ENCODE measurements at places on chromosomes 5 and 9.

- DNase-seq = no peak
These were observed 48.2 kb upstream of the GFPT2 start for GRCh38 chr5:180401229-180401907.

DNA sequence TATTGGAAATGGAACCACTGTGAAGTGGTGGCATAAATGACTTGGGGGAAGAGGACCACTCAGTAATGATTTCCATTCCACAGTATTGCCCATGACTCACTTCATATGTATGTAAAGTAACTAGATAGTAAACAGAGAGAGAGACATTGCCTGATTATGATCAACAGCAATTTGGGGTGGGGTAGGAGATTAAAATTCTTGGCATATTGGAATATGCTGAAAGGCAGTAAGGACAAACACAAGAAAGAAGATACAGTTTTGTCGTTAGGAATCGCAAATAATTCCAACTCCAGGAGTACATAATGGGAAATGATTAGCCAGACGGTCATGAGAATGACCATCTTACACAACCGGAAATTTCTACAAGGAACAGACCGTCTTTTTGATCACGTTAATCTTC, 1.5 kb upstream of the HMGCS1 start:
- no peak for DNase-seq

GRCh38 chr9:135769489-135770202, 67.7 kb downstream of the KCNT1 start:
- no peak for DNase-seq

GRCh38 chr5:66769839-66770617, 173.8 kb downstream of the MAST4 start:
- DNase-seq = no peak

DNA sequence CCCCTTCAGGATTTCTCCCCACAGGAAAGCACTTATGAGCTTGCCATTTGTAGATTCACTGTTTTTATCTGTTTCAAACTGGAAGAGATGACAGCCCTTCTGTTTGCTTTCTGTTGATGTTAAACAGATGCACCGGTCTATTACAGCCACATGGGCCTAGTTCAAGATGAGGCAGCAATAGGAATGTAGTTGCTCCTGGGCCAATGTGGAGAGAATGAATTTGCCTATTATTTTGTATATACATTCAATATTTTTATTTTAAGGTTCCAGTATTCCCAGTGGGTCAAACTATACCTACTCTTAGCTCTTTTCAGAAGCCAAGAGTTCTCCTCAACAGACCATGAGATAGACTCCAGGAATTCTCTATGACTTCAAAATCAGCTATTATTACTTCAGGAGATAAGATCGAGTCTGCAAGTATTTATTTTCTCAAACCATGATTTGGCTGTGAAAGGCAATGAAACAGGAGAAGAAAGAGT, 461.6 kb downstream of the RASEF start:
- DNase-seq = no peak

DNA sequence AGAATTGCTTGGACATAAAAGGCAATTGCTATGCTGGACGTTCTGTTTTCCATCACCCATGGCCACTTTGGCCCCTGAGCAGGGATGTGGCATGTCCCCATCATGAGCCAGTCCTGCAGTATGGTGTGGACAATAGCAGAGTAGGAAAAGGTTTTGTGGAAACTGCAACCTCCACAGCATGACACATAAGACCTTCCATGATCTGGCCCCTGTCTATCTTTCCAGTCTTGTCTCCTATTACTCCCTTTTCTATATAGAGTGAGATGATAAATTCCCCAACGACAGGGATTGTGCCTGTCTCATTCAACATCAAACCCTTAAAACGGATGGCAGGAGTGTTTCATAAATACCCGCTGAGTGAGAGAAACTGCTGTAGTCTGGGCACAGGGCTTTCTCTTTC, 174.7 kb upstream of the PTCH1 start:
- DNase-seq = no peak

DNA sequence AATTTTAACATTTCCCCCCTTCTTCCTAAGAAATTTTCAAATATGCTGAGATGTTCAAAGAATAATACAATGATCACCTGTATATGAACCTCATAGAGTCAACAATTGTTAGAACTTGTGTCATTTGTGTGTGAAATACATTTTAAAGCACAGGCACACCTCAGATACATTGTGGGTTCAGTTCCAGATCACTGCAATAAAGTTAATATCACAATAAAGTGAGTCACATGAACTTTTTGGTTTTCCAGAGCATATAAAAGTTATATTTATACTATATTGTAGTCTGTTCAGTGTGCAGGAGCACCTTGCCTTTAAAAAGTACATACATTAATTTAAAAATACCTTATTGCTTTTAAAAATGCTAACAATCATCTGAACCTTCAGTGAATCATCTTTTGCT, 50.0 kb downstream of the MCCC2 start:
- no peak for DNase-seq

DNA sequence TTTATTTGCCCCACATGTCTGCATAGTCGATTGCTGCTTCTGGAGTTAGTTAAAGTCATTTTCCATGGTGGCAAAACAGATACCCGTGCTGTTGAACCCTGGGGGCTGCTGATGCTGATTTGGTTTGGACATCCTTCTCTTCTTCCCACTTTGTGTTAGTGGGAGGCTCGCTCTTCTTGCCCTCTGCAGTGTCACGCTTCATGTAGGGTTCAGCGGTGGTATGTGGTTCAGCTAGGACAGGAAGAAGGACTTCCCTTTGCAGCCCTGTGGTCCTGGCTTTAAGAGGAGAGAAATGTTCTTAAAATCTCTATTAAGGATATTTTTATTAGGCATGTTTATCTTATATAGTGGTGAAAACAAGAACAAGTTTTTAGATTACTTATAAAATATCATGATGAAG, 36.2 kb downstream of the SLC36A1 start:
- no peak for DNase-seq

DNA sequence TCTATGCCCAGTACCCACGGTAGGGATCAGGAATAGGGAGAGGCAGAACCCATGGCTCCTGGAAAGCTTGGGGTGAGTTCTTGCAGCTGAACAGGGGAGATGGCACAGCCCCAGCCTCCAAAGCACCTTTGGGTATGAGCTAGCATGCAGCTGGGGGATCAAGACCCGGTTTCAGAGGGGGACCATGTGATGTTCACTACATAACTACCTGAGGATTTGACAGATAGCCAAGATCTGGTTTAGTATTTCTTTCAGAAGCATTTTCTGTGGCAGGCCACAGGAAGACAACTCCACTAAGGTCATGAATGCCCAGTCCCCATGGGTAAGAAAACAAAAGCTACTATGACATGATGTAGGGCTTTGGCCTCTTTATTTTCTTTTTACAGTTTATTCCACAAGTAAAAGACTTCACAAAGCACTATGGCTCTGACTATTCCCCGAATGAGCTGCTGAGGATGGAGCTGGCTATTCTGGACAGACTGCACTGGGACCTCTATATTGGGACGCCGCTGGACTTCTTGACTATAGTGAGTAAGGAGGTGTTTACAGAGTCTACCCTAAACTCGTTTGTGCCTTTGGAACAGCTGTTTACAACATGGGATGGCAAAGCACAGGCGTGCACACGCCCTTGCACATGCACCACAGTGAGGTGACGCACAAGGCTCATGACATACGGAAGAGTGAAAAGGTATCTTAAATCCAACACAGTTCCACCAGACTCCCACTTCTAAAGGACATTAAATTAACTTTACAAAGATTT, 3.4 kb downstream of the CCNI2 start:
- no peak for DNase-seq

- DNase-seq = no peak
These were observed 234.5 kb downstream of the PCSK1 start for GRCh38 chr5:96198356-96199058.

GRCh38 chr5:139140591-139141071, 57.5 kb downstream of the SIL1 start:
- no peak for DNase-seq

DNA sequence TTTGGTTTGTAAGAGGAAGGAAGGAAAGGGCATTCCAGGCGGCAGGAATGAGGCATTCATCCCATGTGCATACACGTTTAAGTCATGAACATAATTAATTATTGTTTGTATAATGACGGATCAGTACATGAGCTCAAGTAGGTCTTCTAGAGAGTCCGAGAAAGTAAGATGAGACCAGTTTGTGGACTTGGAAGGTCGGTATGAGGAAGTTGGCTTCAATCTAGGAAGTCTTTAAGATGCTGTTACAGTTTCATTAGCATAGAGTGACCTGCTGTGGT, 2.1 kb downstream of the GTF3C4 start:
- DNase-seq = no peak

All from activated CD8-positive, alpha-beta memory T cell treated with anti-CD3 and anti-CD28 coated beads for 1 hour (primary cell).